Frontal cortex (tissue), 4 donors: ENCODE measurements at places on chromosomes 16 and 17. TPM values are rescaled to one million over a fixed set of nuclear protein-coding genes. Genes with fewer than 3 reads are reported as not detected.

KRTAP4-4 gene
- not detected for total RNA-seq

DNA sequence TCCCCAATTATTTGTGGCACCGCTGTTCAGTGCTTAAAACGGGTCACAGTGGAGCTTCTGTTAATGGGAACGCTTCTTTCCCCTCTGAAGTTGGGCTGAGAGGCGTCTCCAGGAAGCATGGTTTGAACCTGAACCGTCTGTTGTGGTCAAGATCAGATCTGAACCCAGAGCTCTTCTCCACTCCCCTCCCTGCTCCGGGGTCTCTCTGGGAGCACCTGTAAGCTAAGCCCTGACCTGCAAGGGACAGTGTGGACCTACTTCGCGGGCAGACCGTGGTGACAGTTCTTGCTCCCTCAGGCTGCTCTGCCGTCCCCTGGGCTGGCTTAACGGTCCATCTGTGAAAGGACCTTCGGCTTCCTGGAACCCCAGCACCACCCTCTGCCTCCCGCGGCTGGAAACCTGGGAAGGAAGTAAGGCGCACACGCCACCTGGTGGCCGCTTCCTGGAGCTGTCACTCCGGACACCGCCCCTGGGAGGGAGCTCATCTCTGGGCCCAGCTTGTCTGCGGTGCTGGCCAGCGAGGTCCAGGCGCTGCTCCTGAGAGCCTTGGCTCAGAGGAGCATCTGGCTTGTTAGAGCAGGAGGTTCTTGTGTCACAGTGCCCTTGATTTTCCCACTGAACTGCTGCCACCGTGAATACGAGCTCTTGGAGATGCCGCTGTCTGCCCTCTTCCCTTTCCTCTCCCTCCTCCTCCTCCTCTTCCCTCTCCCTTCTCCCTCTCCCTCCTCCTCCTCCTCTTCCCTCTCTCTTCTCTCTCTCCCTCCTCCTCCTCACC is 518.5 kb upstream of the EEF2KMT start:
- DNase-seq: no peak

GUCY2D gene
- total RNA-seq: under 0.01 TPM

AHSP gene
- 22.0 TPM for total RNA-seq

DNA sequence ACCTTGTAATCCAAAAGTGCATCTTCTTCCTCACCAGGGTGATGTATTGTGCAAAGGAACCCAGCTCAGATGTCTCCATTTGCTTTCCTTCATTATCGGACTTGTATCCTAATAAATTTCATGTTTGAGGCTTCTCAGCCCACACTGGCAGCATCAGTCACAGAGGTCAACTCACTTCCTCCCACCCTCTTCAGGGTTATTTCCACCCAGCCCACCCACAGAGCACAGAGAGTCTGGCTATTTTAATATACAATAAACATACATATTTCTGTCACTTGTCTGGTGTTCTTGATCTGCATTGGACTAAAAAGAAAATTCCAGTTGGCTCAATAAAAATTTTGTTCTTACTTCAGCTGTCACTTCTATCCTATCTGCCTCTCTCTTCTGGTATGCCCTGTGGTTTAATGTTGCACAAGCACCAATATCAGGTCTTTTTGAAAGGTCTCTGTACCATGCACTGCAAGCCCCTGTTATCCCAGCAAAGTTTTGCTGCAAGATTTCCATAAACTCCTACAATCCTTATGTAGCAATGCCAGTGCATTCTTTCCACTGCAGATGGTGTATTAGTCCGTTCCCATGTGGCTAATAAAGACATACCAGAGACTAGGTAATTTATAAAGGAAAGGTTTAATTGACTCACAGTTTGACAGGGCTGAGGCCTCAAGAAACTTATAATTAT is 201.8 kb downstream of the CDH11 start:
- no peak for DNase-seq

GRCh38 chr16:56630134-56630533 is 2.3 kb upstream of the MT1M start:
- no peak for DNase-seq

GLIS2 gene
- 8.6 TPM for total RNA-seq

GRCh38 chr17:36118477-36119353 is 15.1 kb downstream of the CCL4 start:
- no peak for DNase-seq

GRCh38 chr16:81369888-81370504 is 55.2 kb downstream of the GAN start:
- DNase-seq: no peak

DNA sequence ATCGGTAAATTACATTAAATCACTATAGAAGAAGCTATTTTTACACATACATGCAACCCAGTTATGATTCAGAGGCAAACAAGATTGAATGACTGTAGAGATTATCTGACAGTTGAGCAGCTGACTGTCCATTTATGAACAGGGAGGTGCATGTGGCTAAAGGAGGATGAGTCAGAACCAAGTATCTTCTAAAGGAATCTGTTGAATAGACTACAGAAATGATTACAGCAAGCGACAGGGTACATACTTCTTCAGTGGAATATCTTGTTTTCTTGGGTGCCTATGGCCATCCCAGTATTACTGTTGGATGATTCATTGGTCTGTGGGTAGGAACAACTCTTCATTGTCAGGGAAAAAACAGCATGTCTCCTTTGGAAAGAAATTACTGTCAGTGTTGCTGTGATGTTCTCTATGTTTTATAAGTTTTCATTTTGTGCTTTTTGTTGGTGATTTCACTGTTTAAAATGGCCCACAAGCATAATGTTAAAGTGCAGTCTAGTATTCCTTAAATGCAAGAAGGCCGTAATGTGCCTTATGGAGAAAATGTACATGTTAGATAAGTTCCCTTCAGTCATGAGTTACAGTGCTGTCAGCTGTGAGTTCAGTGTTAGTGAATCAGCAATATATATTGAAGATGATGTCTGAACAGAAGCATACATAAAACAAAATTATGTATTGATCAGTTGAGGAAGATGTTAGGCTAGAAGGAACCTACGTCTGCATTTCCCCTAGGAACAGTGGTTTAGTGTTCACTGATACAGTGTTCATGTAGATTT is 27.0 kb downstream of the CBFB start:
- no peak for DNase-seq

HOXB3 gene
- not detected for total RNA-seq

KRT33B gene
- total RNA-seq: not detected

OR2C1 gene
- total RNA-seq: 0.82 TPM
